Ecto neural progenitor cell (in vitro differentiated cells): ENCODE measurements at places on chromosomes 3 and 15.

DNA sequence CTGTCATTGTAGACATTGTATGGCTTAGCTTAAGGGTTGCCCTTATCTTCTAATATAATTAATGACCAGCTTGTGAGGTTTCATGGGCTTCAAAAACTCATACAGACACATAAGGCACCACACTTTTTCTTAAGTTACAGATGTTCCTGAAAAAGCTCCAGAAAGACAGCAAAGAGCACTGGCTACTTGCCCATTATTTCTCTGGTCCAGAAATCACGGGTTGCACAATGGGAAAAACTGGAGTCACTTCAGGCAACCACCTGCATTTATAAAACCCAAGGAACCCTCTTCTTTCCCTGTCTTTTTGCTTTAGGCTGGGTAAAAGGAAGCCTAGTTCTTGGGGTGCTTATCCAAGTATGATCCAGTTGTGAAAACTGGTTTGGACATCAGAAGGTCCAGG is 2.3 kb upstream of the COL6A6 start:
- no peak for DNase-seq

DNA sequence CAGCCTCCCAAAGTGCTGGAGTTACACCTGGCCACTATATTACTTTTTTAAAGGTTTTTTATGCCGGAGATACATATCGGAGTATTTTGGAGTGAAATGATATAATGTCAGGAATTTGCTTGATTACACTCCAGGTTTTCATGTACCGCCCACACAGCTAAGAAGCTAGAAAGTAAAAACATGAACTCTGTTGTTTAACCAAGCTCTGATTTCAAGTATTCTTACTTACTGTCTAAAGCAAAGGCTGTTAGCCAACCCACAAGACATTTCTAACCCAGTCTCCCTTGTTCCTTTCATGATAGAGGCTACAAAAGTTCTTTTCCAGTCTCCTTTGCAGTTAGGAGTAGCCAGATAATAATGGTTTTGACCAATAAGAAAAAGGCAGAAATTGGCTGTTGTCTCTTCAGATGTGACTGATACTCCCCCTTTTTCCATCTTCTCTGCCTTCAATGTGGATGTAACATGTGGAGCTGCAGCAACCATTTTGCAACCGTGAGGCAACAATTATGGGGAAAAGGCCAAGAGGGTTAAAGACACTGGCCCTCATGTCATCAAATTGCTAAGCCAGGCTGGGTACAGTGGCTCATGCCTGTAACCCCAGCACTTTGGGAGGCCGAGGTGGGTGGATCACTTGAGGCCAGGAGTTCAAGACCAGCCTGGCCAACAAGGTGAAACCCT is 6.1 kb upstream of the CP start:
- no peak for DNase-seq

- DNase-seq = no peak
Observed at GRCh38 chr3:124542214-124542869, 187.9 kb upstream of the UMPS start.

GRCh38 chr3:124014366-124014942 is 22.5 kb upstream of the ROPN1 start:
- no peak for DNase-seq

GRCh38 chr15:60829416-60829815 is 350.5 kb upstream of the ICE2 start:
- DNase-seq = no peak

- DNase-seq = no peak
Observed at GRCh38 chr15:37824717-37825382, 109.6 kb upstream of the TMCO5A start.

- no peak for DNase-seq
Observed at GRCh38 chr15:25797511-25797935, 65.6 kb downstream of the ATP10A start.
